MCF 10A (cell line): ENCODE measurements at places on chromosomes 12 and 14. TPM values are rescaled to one million over a fixed set of nuclear protein-coding genes. Genes with fewer than 3 reads are reported as not detected.

CCDC88C gene
- 11.4 and 19.7 TPM in 2 replicates for total RNA-seq

KRT78 gene
- total RNA-seq, result not detected in 2 replicates

TAMALIN gene
- total RNA-seq, result 0.39 TPM in 1 of 2 replicates, not detected in the other

PROX2 gene
- not detected in 2 replicates for total RNA-seq

MAGOHB gene
- 36.8 and 44.5 TPM in 2 replicates for total RNA-seq

TMEM52B gene
- not detected in 2 replicates for total RNA-seq

VEZT gene
- 88.1 and 107 TPM in 2 replicates for total RNA-seq

SPIC gene
- not detected in 2 replicates for total RNA-seq

AGAP2 gene
- total RNA-seq, result 0.19 TPM in 1 of 2 replicates, not detected in the other

AHSA1 gene
- 77.7 and 78.5 TPM in 2 replicates for total RNA-seq

CMTM5 gene
- total RNA-seq, result not detected in 2 replicates

PLEKHG7 gene
- total RNA-seq, result not detected in 2 replicates

SERPINA12 gene
- total RNA-seq, result not detected in 2 replicates

KCNMB4 gene
- not detected in 2 replicates for total RNA-seq

PIK3C2G gene
- total RNA-seq, result 10.6 and 15.0 TPM in 2 replicates

GRCh38 chr14:55586411-55586810 is 6.4 kb downstream of the KTN1 start:
- DNase-seq, result no peak

DNA sequence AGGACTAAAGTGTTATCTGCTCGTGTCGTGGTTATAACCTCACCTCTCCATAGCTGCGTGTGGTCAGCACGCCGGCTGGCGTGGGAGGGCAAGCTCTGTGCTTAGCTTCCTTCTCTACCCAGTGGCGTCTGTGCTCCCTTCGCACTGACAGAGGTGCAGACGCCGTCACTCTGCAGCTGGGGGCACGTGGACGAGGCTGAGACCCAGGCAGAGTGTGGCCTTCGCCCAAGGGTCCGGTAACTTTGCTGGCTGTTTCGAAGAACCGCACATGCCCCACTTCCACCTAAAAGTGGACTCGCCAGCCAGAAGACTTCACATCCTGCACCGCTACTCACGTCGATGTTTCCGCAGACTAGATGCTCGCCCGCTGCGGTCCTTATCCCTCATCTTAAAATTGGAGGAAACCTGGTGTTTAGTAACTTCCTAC is 35.9 kb upstream of the DYNC1H1 start:
- DNase-seq, result no peak

DNA sequence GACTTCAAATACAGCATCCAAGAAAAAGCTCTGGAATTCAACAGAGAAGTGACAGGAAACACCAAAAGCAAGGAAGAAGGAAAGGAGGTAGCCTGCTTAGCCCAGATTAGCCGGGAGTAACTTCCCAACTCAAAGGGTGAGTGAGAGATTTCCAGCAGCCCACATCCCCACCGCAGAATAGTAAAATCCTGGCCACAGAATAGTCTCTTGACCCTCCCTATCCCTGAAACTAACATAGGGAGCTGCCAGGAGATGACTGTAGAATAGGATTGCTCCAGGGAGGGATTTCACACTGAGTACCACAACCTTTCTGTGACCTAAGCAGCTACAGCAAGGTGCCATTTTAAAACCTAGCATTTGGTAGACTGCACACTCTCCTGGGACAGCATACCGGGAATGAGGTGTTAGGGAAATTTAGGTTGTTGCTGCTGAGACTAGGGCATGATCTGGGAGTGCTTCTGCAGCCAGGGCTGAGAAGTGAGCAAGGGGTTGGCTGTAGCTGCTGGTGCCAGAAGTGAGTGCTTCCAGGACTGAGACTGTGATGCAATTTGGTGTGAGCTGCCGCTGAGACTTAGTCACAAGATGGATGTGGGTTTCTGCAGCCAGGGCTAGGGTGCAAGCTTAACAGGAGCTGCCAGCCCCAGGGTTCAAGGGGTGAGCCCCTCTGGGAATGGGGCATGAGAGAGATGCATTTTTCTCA is 66.0 kb downstream of the TMTC3 start:
- DNase-seq, result peak; percentile 84

DNA sequence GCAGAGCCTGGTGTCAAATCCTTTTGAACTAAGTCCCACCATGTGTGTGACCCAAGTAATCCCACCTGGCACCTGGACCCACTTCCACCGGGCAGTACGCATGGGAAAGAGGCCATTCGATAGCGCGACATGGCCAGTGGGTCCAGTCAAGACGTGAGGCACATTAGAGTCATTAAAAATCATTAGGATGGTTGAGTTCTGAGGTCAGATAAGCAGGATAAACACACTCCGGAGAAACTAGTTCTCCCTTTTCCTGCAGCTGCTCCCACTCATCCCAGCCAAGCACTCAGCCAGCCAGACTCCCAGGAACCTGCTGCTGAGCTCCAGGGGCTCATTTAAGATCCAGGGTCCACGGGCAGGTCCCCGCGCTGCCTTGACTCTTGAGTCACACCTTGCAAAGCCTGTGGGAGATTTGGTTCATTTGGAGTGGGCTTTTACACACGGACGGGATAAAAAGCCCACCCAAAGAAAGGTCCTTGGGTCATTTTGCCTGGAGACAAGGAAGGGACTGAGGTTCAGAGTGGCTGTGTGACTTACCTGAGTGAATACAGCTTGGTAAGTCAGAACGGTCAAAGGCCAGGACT is 313.9 kb downstream of the BCL11B start:
- no peak for DNase-seq

DNA sequence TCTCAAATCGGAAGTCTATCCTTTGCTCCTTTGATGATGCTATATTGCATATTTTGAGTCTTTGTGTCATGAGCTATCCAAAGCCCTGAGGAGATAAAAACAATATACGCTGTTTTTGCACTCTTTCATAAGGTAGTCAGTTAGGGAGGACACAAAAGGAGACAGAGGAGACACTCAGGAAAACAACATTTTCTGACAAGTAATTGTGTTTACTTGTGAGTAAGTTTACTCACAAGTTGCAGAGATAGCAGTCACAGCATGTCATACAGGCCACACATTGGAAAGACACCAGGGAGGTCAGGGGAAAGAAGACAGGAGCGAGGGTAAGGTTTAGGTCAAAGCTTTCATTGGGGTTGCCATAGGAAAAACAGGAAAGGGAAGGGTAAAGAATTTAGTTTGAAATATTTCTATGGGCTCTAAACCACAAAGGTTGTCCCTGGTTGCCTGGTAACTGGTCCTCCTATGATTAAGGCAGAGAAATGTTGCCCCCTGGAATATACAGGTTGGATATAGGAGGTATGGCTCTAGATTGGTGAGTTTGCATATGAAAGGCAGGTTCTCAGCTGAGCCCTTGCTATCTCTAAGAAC is 7.4 kb upstream of the GABARAPL1 start:
- DNase-seq, result no peak

- DNase-seq, result no peak
Measured at GRCh38 chr14:63650256-63650952, 8.7 kb upstream of the WDR89 start.

GRCh38 chr14:87045246-87045645 is 947.7 kb downstream of the GALC start:
- DNase-seq, result no peak

DNA sequence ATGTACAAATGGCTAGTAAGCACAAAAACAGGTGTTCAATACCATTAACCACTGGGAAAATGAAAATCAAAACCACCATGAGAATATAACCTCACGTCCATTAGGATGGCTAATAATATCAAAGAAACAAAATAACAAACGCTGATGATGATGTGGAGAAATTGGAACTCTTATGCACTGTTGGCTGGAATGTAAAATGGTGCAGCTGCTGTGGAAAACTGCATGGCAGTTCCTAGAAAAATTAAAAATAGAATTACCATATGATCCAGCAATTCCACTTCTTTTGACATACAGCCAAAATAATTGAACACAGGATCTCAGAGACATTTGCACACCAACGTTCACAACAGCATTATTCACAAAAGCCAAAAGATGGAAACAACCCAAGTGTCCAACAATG is 51.5 kb downstream of the TMPRSS12 start:
- DNase-seq, result no peak

- peak; percentile 24 for DNase-seq
Measured at GRCh38 chr12:50024805-50025186, 498 bp downstream of the RACGAP1 start.

DNA sequence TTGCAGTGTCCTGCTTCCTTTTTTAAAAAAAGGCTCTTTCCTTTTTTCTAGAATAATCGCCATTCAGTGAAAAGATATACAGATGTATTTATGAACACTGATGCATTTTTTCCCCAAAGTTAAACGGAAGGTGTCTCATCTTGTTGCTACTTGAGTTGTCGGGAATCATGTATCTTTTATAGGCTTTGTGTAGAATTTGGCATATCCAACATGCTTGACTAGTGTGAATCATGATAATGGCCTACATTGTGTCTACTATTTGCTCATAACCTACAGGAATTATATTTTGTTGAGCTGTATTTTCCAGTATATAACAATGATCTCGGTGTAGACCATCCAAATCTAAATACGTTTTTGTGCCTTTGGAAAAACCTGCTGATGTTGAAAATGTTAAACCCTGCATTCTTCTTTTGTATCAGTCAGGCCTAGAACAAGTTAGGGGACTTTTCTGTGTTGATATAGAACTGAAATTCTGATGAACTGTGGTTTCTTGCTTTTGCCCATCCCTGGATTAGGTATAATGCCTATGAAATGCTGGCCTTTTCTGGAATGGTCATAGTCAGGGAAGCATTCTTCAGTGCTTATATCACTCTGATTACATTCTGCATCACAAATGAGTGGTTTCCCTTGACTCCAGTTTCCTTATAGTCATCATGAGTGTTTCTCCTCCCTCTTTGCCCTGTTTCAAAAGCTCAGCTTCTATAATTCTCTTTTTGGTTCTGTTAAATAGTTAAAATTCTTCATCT is 10.8 kb downstream of the BMAL2 start:
- peak; percentile 58 for DNase-seq

- peak; percentile 56 for DNase-seq
Measured at GRCh38 chr14:53432378-53432802, 279.3 kb upstream of the DDHD1 start.

DNA sequence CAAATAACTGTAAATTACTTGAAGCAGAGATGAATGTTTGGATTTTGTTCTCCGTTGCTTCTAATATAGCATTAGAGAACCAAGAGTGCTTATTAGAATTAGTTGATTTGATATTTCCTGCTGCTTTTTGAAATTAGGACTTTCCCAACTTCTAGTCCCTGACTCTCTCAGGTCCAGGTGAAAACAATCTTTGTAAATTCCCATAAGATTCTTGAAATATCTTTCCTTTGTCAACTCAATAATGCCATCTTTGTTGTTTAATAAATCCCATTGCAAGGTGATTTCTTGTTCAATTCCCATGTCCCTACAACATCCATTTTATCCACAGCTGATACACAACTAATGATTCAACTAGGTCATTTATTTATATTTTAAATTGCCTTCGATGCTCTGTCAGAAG is at the start of gene OR4K2:
OR4K2 (plus strand) TSS at position 301 of the 400 bp plus-strand sequence. CDS start 1,126 bp downstream, outside the sequence.
- no peak for DNase-seq

GRCh38 chr14:101977311-101978071 is 13.1 kb downstream of the DYNC1H1 start:
- DNase-seq, result peak; percentile 16

GRCh38 chr12:130703733-130704375 is 12.2 kb downstream of the RIMBP2 start:
- no peak for DNase-seq

- peak; percentile 77 for DNase-seq
Measured at GRCh38 chr12:117854339-117855012, 114.3 kb downstream of the KSR2 start.

DNA sequence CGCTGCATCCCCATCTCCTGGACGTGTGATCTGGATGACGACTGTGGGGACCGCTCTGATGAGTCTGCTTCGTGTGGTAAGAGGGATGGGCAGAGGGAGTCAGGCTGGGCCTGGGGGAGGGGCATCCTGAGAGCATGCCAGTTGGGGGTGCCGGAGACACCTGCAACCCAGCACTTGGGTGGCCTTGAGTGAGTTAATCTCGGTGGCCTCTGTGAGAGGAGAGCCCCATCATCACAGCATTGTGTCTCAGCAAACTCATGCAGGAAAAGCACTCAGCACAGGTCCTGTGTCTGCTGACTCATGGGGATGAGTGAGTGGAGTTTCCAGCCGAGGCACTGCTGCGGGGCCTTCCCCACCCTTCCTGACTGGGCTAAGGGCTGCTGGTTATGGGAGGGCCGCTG is 19.6 kb upstream of the LRP1-AS start:
- DNase-seq, result peak; percentile 88

DNA sequence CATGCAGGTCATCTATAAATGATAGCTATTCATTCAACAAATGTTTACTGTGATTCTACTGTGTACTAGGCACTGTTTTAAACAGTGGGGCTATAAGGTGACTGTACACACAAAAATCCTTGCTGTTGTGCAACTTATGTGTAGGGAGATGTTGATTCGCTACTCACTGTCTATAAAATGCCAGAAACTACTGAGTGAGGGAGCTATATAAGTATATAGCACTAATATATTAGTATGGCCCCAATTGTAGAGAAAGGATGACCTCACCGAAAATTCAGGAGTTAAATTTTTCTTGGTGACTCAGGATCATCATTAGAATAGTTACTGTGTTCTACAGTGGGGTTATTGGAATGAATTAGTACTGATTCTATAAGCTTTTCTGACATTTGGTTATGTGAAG is 117.4 kb downstream of the TGFB3 start:
- DNase-seq, result peak; percentile 76

DNA sequence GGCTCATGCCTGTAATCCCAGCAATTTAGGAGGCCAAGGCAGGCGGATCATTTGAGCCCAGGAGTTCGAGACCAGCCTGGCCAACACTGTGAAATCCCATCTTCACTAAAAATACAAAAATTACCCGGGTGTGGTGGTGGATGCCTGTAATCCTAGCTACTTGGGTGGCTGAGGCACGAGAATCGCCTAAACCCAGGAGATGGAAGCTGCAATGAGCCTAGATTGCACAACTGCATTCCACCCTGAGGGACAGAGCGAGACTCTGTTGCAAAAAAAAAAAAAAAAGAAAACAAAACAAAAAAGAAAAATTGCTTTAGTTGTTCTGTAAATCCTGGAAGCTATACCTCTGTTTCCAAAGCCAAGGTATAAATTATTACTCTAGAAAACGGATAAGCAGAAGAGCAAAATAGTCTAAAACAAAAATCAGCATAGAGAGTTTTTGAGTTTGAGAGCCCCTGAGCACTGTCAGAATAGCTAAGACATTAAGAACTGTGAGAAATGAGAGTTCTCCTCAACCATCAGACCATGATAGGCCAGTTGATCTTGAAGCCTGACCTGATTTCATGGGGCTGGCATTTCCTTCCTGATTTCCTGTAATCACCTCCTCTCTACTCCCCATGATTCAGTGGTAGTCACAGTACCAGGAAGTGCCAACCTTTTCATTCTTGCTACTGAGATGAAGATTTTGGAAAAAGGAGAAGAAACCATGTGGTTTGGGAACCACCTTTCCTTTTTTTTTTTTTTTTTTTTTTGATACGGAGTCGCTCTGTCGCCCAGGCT is 31.7 kb downstream of the ATP2A2 start:
- peak; percentile 73 for DNase-seq

GRCh38 chr12:121009741-121010140 is 6.5 kb downstream of the C12orf43 start:
- peak; percentile 54 for DNase-seq

DNA sequence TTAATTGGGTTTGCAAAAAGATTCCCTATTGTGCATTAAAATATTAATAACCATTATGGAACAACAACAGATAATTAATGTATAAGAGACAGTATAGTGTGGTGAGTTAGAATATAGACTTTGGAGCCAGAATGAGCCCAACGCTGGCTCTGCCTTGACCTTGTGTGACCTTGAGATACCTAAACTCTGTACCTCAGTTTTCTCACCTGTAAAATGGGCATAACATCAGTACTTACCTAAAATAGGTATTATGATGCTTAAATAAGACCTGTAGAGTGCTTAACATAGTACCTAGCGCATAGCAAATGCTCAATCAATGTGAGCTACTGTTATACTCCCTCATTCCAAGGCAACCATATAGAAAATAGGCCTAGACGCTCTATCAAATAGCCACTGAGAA is 90.9 kb upstream of the TTC7B start:
- no peak for DNase-seq
